Small intestine (tissue), 16 donors: ENCODE measurements at places on chromosomes 3 and 15.

- DNase-seq = no peak
Observed at GRCh38 chr3:67685499-67685898, 31.1 kb upstream of the SUCLG2 start.

- DNase-seq = no peak
Observed at GRCh38 chr3:123169492-123169929, 32.2 kb upstream of the SEC22A start.

GRCh38 chr3:106392915-106393314 is 524.1 kb upstream of the CBLB start:
- DNase-seq = no peak

- peak; percentile 4 for DNase-seq
Observed at GRCh38 chr3:154458560-154458959, 28.6 kb upstream of the GPR149 start.

DNA sequence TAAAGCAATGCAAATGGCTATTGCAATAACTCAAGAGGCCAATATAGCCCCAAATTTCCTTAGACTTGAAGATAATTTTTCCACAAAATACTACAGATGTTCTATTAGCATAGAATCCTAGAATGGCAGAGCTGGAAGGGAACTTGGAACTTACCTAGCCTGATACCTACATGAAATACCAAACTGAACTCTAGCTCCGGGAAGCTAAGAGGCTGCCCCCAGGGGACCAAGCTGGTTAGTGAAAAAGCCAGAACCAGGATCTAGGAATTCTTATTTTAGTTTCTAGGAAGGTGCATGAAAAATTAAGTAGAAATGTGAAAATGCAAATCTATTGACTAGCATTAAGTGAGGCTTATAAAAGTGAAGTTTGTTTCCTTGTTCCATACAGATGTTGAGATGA is 256.0 kb upstream of the CBLB start:
- no peak for DNase-seq

GRCh38 chr3:59142556-59142955 is 92.7 kb upstream of the CFAP20DC start:
- DNase-seq = no peak

DNA sequence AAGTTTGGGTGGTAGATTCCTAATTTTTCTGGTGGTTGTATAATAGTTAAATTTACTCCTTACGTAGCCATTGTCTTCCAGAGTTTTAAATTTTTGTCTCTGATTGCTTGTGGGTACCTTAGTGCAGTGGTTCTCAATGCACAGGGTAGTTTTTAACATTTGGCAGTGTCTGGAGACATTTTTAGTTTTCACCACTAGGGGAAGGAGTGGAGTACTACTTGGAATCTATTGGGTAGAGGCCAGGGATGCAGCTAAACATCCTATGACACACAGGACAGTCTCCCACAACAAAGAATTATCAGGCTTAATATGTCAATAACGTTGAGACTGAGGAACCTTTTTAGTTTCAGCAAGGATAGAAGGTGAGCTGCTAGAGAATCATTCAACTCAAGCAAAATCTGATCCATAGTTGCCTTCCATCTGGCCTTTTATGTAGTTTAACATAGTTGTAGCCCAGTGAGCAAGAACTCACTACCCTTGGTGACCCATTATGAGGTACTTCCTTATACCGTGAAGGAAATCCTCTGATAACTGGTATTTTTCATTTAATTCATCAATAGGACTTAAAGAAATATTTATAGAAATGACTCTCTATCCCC is 8.6 kb upstream of the STX19 start:
- peak; percentile 9 for DNase-seq

GRCh38 chr3:65971293-65972252 is 67.1 kb downstream of the MAGI1 start:
- DNase-seq = peak; percentile 66

GRCh38 chr3:178551916-178552321 is 15.7 kb downstream of the KCNMB2 start:
- DNase-seq = no peak

DNA sequence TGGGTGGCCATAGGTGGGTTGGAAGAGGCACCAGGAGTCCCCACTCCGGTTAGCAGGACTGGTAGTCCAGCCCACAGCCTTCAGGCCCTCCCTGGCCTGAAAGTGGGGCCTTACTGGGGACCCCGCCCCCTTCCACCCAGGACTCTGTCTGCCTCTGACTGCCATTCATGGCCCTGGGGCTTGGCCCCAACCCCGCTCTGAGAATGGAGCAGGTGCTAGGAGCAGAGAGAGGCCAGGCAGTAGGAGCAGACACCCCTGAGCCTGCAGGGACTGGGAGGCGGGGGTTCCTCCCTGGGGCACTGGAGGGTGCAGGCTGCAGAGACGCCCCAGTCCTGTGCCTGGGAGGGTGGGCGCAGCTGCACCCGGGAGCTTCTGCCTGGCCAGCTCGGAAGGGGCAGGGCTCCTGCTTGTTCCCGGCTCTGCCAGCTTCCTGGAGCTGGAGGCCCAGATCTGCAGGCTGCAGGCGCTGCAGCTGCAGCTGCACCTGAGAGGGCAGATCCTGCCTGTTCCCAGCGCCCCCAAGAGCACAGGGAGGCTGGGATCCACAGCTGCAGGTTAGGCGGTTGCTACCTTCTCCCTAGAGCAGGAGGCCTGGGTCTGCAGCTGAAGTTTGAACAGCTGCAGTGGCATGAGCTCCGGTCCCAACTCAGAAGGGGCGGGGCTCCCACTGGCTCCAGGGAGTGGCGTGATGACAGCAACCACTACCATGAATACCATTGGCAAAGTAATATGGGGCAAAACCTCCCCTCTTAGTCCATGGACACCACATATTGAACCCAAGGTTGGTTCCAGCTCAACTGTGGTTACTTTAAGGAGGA is 194.7 kb downstream of the SQOR start:
- DNase-seq = peak; percentile 14

DNA sequence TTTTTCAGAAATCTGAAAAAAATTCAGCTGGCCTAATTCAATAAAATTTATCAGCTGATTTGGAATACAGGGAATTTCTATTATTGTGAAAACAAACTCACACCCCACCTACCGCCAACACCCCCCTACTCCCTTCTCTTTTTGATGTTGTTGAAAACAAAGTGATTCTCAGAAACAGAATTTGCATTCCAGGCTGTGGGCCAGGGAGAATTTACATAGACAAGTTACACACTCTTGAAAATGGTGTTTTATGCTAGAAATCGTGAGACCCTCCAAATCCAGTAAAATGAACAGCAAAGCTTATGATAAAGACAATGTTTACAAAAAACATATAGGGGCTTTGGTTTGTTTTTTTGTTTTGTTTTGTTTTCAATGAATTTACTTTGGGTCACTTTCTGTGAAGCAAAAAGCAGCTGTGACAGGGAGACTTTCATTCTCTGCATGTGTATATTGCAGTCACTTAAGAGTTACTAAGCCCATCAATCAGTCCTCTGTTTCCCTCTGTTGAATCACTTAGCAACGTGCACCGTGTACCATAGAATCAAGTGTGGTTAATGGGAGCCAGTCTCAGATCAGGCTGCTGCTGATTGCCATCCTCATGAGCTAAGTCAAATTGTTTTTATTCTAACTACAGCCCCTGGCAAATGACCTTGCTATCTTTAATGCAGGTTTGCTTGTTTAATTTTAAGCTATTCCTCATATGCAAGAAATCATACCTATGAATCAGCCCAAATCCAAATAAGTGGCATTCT is 159.8 kb downstream of the ALCAM start:
- no peak for DNase-seq

DNA sequence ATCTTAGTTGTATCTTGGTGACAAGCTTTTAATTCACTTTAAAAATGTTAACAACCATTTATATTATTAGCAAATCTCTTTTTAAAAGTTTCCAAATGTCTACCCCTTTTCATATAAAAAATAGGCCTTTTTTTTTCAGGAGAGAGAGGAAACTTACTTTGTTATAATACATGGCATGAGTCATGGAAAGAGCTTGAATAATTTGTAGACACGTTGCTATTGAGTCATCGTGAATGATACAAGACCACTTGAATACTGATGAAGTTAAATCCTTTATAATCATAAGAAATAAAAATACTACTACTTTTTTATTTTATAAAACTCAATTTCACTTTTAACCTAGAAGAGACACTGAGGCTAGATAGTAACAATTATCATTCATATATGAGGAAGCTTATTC is 70.3 kb upstream of the BBX start:
- no peak for DNase-seq

DNA sequence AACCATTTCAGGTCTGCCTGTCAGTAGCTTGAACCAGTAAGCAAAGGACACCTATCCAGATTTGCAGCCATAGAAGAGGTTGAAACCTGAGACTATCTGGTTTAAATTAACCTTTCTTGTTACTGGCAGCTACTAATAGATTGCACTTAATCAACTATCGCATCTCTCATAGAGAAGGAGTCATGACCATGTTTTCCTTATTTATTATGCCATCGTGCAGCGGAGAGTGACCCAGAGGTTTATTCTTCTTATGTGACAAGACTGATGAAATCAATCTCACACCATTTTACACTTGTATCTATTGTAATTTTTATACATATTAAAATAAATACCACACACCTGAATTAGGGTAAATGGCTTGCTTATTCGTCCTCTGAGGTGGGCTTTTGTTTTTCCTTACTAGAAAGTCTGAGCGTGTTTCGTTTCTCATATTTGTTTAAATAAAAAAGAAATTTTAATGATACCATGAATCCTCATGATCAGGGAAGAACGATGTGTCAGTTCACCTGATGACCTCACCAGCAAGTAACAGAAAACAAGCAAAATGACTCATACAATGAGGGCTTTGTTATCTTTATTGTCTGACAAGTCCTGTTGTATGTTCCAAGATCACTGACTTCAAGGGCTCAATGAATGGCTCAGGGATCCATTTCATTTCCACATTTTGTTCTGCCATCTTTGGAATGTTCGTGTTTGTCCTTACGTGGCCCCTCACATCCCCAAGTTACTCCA is 379.5 kb upstream of the DPH6 start:
- DNase-seq = no peak

- peak; percentile 90 for DNase-seq
Observed at GRCh38 chr3:122880624-122881023, 85.8 kb downstream of the SLC49A4 start.

DNA sequence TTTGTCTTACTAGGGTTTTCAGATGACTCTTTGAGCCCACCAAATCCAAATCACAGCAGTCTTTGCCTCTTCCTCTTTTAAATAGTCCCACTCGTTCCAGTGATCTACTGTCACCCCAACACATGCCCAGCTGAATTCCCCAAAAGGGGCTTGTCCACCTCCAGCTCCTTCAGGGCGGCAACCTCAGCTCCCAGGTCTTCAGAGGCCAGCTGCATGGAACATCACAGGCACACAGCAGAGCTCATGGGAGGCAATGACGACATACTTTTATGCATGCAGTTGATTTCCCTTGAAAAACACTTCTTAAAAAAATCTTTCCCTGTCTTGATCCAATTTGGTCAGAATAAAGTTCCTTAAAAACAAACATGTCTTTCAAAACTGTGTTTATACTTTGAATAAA is 244.3 kb upstream of the NR2F2 start:
- DNase-seq = no peak

DNA sequence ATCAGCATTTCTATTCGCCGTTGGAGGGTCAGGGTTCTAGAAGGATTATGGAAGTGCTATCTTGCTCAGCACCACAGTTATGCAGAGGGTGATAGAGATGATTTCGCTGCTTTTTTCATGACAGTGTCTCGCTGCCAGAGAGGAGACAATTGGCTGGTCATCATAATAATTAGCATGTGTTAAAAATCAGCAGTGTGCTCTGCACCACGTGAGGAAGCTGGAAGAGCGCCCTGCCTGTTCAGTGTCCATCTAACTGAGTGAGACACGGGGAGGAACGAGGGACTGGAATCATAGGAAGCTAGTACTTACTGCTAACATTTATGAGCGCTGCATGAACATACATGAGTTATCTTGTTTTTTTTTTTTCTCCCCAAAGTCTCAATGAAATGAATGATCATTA is 116.2 kb upstream of the PLAAT1 start:
- no peak for DNase-seq

DNA sequence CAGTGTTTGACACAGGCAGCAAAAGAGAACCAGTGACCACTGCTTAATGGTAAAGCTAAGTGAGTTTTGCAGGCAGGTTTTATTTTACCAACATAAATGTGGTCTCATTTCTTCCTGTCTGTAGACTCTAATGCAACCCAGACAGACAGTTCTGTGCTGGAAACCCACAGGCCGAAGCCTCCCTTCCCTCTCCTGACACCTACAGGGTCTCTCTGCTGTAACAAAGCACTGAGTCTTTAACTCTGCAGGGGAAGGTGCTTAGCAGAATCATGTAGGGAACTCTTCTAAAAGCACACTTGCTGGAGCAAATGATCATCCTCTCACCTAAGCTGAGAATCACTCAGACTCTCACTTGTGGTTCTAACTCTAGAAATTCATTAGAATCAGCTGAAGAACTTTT is 200.3 kb downstream of the KBTBD8 start:
- DNase-seq = no peak

DNA sequence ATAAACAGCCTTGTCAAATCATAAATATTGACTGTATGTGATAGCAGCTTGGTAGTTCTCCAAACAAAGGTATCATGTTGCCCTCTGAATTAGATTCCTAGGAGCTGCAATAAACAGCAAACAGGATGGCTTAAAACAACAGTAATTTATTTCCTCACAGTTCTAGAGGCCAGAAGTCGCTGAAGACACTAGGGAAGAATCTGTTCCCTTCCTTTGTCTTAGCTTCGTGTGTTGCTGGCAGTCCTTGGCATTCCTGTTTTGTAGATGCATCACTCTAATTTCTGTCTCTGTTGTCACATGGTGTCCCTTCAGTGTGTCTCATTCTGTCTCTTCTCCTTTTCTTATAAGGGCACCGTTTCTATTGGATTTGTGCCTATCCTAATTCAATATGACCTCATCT is 679.3 kb downstream of the OTOL1 start:
- no peak for DNase-seq

DNA sequence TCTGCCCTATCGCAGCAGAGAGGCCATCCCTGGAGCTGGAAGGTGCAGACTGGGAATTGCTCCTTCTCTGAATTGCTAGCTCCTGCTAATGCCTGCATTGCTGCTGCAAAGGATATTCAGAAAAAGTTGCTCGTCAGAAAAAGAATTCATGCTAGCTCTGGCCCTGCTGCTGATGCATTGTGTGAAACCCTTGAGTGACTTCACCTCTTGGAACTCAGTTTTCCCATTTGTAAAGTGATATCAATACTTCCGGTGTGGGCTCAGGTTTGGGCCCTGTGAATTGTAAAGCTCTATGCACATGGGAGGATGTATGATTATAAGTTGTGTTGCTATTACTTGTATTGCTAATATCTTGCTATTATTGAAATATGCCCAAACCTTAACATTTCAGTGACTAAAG is 11.4 kb downstream of the SQOR start:
- no peak for DNase-seq
